Stimulated activated naive CD4-positive, alpha-beta T cell (primary cell): ENCODE measurements at places on chromosomes 6 and 20.

- DNase-seq: no peak
These were observed 194.4 kb downstream of the TMEM200A start for GRCh38 chr6:130560231-130560630.

DNA sequence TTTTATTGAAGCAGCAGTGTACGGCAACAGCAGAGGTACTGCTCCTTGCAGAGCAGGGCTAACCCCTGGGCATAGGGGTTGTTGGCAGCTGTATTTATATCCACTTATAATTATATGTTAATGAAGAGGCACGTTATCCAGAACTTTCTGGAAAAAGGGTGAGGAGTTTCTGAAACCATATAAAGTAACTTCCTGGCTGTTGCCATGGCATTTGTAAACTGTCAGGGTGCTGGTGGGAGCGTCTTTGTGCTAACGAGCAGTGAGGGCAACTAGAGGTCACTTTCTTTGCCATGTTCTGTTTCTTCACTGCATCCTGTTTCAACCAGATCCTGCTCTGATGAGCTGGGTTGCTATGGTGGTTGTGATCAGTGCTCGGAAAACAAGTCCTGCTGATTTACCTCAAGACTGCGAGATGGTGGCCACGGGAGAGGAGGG, 11.1 kb upstream of the ARFGEF2 start:
- no peak for DNase-seq

DNA sequence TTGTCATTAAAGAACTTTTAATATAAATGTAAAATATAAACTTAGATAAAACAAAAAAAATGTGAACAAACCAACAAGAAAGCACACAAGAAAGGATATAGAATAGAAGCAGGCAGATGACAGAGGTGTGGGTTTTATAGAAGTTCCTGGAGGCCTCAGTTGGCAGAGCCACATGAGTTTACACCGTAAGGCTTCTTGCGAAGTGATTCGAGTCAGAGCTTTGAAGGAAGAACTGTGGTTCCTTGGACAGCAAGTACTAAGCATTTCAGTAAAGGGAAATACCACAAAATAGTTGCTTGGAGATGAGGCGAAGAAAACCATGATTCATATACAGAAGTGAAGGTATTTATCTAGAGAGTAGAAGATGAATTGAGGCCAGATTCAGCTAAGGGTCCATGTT, 207.9 kb upstream of the EYA4 start:
- DNase-seq: no peak

DNA sequence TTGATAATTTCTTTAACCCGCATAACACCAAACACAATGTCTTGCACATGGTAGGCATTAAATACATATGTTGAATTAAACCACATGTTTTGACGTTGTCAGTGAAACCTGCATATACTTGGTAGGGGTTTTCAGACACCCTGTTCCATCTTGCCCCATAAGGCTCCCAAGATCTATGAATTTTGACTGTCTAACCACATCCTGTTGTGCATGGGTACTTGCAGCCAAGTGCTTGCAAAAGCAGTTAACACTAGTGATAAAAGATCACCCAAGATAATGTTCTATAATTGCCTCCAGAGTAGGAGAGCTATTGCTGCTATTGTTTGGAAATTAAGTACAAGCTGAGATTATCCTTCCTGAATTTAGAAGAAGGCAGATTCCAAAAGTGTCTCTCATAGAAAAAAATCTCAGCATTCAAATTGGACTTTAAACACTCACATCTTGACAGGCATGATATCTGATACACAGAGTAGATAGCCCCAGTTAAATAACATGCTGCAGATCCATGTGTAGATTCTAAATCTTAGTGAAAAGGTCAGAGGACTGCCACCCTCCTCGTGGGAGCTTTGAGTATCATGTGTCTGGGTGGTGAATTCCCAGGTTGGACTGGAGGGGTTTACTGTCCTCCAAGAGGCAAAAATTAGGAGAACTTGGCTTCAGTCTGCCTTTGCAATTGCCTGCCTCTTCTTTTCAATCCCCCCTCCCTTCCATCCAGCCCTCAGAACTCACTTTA, 25.8 kb upstream of the CCN6 start:
- peak; percentile 86 for DNase-seq

DNA sequence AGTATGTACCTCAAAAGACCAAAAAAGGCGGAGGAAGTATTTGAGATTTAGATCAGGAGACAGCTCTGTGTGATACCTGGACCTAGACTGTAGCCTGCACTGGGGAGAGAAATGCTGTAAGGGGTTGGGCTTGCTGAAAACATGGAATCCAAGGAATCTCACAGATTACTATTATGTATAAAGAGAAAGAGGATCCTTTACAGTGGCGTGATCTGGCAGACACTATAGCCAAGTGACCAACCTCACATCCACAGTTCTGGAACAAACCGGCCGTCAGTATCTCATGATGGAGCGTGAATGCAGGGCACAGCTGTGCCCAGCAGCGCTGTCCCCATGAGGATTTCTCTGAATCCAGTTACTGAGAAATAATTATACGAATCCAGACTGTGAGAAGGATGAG, 12.3 kb downstream of the DDX27 start:
- DNase-seq: no peak

- no peak for DNase-seq
These were observed 123.6 kb downstream of the PLEKHG1 start for GRCh38 chr6:150723345-150723658.

DNA sequence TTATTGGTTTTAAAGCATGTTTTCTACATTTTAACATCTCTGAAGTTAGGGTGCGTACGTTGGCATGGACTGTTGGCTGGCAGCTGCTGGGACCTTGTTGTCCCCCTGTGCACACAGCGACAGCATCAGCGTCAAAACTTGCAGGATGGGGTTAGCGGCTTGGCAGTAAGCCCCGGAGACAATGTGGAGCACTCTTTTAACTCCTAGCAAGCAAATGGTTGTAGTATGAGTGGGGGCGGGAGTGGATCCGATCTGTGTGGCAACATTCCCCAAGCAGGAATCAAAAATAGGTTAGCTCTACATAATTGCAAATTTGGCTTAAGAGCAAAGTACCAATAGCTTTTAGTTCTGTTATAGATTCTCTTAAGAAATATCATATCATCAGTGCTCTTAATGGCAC, 70.1 kb downstream of the NRN1 start:
- no peak for DNase-seq

GRCh38 chr6:70547313-70547712, 19.4 kb upstream of the SDHAF4 start:
- DNase-seq: no peak

DNA sequence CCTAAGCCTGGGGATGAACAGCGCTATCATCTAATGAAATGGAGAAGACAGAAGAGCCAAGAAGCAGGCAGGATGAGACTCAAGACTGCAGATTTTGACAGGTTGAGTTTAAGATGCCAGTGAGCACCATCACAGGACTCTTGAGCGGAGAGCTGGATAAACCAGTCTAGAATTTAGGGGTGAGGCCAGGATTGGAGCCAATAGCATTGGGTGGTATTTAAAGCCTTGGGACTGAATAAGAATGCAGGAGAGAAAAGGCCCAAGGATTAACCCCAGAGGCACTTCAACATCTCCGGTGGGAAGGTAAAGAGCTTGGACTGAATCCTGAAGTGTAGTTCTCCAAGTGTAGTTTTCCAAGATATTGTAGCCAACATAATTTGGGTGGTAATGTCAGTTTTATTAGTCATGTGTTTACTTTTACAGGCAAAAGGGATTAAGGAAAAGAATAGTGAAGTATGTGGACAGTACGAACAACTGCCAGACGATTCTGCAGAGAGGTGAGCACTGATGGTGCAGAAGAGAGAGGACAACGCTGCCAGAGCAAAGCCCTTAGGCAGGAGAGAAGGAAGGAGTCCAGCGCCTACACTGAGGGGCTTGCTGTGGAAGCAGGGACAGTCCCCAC, 85.2 kb downstream of the DTNBP1 start:
- no peak for DNase-seq

DNA sequence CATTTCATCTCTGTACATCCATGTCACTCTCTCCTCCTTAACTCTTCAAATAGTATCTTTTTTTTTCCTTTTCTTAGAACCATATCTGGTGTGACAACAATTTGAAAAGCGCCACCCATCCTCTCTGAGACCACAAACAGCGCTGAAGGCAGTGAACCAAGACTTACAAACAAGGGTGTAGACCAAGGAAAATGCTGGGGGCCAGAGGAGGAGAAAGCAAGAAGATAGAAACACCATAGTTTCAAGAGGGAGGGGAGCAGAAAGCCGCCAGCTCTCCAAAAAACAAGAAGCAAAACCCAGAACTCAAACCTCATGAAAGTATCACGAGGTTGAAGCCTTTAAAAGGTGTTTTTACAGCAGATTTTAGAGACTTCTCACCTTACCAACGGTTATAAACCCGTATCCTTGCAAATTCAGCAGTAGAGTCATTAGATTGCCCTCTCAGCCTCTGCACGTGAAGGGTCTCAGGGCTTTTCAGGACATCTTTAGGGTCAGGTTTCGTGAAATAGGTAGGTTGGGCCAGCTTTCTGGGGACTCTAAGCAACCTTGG, 13.3 kb upstream of the RIPOR2 start:
- DNase-seq: peak; percentile 53

GRCh38 chr6:40164345-40164755, 230.1 kb upstream of the MOCS1 start:
- DNase-seq: no peak

GRCh38 chr6:96613291-96613999, 50.5 kb downstream of the FHL5 start:
- DNase-seq: no peak

- DNase-seq: no peak
These were observed 13.2 kb upstream of the FRK start for GRCh38 chr6:116073765-116074440.

DNA sequence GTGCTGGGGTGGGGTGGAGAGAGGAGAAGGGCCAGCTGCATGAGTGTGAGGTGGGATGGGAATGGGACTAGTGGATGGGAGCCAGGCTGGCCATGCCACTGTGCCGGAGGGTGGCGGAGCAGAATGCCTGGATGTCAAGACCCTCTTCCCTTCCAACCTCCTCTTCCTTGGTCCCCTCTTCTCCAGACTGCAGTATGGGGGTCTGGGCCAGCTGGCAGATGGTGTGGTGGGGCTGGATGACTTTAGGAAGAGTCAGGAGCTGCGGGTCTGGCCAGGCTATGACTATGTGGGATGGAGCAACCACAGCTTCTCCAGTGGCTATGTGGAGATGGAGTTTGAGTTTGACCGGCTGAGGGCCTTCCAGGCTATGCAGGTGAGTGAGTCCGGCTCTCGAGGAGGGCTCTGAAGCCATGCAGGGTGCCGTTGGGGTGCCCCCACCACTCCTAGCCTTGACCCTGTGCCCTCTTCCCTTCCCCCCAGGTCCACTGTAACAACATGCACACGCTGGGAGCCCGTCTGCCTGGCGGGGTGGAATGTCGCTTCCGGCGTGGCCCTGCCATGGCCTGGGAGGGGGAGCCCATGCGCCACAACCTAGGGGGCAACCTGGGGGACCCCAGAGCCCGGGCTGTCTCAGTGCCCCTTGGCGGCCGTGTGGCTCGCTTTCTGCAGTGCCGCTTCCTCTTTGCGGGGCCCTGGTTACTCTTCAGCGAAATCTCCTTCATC, 7.7 kb downstream of the DDR1 start:
- no peak for DNase-seq

DNA sequence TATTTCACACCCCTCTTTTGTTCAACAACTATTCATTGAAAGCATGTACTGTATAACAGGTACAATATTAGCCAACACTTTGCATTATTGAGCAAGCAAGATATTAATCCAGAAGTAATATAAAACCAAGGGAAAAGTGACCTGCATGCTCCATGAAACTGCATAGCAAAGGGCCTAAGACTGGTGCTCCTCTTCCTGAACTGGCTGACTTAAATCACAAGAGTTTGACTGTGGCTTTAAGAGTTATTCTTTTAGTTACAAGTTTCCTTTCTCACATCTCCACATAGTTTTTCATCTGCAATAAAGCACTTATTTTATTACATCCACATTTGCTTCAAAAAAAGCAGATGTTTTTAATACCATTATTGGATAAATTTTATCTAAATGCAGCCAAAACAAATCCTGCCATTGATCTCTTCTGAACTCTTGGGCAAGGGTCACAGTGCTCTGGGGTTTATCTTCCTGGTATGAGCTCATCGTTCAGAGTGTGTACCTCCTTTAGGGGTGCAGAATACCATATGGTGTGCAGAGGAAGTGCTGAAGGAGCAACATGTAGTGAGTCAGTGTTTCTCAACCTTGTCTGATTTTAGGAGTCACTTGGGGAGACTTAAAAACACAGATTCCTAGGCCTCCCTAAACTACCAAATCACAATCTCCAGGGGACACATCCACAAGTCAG, 1225.9 kb upstream of the MAP3K7 start:
- DNase-seq: no peak

DNA sequence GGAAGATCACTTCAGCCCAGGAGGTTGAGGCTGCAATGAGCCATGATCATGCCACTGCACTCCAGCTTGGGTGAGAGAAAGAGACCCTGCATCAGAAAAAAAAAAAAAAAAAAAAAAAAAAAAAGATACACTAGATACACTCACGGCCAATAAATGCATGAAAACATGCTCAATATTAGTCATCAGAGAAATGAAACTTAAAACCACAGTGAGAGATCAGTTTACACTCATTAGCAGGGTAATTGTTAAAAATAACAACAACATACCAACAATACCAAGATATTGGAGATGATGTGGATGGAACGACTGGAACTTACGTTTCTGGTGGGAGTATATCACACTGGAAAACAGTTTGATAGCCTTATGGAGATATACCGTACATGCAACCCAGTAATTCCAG, 29.9 kb downstream of the HS3ST5 start:
- DNase-seq: no peak

GRCh38 chr20:20624914-20625313, 87.5 kb downstream of the RALGAPA2 start:
- DNase-seq: no peak

- DNase-seq: no peak
These were observed 20.9 kb upstream of the COL21A1 start for GRCh38 chr6:56268266-56268665.

GRCh38 chr6:652865-653264, 4.0 kb downstream of the HUS1B start:
- no peak for DNase-seq

DNA sequence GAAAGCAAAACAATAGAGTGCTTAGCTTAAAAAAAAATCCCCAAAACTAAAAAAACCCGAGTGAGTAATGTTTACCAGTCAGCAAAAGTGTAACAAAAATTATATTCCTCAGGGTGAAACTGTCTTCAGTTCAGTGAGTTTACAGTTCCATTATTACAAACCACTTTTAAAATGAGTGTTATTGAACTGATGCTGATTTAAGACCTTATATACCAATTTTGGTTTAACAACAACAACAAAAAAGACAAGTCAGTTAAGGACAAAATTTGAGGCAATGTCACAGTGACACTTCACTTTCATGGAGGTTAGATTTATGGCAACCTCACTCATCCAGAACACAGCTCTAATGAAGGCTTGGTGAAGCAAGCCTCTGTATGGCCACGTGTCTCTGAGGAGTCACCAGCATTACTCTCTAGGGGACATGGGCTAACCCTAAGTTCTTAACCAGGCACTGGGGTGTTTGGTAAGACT, 630.8 kb downstream of the PHF3 start:
- DNase-seq: no peak

GRCh38 chr20:61477451-61477861, 225.4 kb downstream of the CDH4 start:
- DNase-seq: no peak

- DNase-seq: peak; percentile 11
These were observed 170.9 kb downstream of the HIVEP2 start for GRCh38 chr6:142773859-142774648.

- no peak for DNase-seq
These were observed 390.2 kb downstream of the UTRN start for GRCh38 chr6:144675231-144675861.

GRCh38 chr6:51108563-51109234, 290.0 kb downstream of the TFAP2B start:
- DNase-seq: no peak

- DNase-seq: no peak
These were observed 5.7 kb upstream of the TRIM40 start for GRCh38 chr6:30130179-30130679.
